Osteocyte (in vitro differentiated cells): ENCODE measurements at places on chromosomes 5 and 9.

DNA sequence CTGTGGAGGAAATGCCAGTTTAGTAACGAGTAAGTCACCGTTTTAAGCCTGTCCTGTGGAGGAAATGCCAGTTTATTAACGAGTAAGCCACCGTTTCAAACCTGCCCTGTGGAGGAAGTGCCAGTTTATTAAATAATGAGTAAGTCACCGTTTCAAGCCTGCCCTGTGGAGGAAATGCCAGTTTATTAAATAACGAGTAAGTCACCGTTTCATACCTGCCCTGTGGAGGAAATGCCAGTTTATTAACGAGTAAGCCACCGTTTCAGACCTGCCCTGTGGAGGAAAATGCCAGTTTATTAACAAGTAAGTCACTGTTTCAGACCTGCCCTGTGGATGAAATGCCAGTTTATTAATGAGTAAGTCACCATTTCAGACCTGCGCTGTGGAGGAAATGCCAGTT, 18.9 kb upstream of the PDCD6 start:
- DNase-seq: no peak

DNA sequence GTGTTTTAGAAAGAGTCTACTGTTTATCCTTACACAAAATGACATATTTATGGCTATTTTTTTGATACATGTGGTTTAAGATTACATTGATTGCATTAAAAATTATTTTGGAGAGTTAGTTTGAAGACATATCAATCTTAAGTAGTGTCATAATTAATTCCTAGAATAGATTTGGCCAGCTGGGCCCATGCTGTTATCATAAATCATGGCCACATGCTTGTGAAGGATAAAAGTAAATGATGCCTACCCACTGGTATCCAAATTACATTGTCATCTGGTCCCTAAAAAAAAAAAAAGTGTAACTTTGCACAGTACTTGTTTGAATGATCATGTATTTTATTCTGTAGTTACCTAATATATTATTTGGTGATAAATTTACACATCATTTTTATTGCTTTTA, 96.9 kb downstream of the PARP8 start:
- DNase-seq: no peak

DNA sequence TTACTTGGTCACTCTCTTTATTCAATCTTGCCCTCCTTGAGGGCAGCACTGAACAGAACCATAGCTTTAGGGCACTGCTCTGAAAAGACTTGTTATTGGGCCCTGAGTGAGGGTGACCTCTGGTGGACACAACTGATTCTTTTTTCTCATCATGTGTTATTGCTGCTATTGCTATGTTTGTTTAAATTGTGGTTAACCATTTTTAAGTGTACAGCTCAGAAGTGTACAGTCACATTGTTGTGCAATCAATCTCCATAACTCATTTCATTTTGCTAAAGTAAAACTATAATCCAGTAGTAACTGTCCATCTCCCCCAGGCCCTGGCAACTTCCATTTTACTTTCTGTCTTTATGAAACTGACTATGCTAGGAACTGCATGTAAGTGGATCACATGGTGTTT, 351.1 kb upstream of the RIOK2 start:
- no peak for DNase-seq

- DNase-seq: no peak
Observed at GRCh38 chr9:113790093-113790492, 86.0 kb upstream of the ZNF618 start.

DNA sequence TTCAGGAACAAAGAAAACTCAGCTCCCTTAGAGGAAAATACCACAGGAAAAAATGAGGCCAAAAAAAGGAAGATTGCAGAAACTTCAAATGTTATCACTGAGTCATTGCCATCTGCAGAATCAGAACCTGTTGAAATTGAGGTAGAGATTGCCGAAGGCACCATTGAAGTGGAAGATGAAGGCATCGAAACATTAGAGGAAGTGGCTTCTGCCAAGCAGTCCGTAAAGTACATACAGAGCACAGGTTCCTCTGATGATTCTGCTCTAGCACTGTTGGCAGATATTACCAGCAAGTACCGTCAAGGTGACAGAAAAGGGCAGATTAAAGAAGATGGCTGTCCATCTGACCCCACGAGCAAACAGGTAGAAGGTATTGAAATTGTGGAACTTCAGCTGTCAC, 30.8 kb upstream of the NIM1K start:
- no peak for DNase-seq

DNA sequence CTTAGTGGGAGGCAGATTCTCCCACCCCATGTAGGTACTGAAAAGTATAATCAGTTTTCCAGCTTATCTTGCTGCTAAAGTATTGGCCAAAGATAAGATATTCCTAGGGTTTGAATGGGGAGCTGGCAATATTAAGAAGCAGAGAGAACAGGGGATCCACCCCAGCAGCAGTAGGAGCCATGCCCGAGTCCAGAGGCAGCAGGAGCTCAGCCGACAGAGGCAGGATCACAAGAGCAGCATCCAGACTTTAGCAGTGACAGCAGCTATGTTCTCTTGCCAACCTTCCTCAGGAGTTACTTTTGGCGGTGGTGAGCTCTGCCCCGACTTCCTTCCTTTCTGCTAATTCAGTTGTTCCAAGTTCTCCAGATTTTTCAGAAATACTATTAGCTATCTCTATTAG, 224.5 kb downstream of the GADD45G start:
- DNase-seq: no peak

GRCh38 chr9:124216474-124217176, 41.1 kb upstream of the NEK6 start:
- DNase-seq: no peak

- DNase-seq: no peak
Observed at GRCh38 chr9:71637926-71638325, 130.4 kb downstream of the CEMIP2 start.

- no peak for DNase-seq
Observed at GRCh38 chr9:130219661-130220096, 45.9 kb upstream of the HMCN2 start.

DNA sequence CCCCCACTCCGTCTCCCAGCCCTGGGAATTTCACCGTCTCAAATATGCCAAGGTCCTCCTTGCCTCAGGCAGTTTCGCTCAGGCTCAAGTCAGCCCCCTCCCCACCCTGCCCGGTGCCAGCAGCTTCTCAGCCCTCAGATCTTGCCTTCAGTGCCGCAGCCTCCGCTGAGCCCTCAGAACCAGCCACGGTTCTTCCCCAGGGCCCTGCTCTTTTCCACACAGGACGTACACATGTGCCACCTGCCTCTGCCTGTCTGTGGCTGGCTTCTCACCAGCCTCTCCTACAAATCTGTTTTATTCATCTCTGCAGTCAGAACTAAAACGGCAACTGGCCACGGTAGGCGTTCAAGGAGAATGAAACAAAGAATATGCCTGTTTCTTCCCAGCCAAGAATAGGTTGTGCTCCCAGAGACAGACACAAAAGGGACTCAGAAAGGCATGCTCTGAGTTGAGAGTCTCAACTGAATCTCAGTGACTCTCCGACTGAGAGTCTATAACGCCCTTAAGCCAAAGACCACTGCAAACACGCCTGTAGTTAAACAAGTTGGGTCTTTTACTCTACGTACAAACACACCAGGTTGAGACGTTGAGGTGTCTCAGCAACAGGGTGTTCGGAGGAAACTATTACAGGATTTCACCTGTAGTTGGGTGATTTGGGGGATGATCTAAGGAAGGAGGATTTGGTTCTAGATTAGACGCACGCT, 10.6 kb upstream of the GRIN1 start:
- DNase-seq: no peak

DNA sequence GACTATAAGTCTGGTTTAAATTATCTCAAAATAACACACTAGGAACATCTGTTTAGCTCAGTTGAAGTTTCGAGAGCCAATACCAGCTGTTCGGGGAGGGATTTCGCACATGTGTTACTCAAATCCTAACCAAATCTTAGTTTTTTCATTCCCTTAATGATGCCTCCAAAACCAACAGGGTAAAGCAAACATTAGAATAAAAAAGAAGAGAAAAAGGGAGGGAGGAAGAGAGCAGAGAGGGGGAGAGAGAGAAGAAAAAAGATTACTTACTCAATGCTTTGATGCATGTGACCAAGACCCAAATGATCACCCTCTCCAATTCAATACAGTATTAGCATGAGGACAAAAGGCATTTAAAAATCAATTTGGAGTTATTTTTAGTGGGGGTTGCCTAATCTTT, 86.0 kb upstream of the NR5A1 start:
- no peak for DNase-seq

DNA sequence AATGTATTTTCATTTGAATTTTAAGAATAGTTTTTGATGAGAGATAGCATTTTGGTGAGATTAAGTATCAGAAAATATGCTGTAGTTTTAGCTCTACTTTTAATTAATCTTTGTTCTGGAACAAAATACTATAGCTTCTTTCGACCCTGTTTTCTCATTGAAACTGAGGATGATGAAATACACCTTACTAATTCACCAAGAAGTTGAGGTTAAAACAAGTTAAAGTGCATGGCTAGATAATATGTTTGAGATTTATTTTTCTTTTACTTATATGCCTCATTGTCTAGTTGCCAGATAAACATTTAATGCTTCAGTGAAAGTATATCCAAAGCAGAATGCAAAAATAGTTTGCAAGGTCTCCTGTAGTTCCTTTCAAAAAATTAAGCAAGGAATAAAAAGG, 140.1 kb upstream of the KCNN2 start:
- DNase-seq: no peak

- peak; percentile 98 for DNase-seq
Observed at GRCh38 chr5:134904610-134905245, at the start of gene PCBD2. PCBD2 (plus strand) TSS chr5:134905131; CDS start chr5:134905140, 9 bp downstream.

DNA sequence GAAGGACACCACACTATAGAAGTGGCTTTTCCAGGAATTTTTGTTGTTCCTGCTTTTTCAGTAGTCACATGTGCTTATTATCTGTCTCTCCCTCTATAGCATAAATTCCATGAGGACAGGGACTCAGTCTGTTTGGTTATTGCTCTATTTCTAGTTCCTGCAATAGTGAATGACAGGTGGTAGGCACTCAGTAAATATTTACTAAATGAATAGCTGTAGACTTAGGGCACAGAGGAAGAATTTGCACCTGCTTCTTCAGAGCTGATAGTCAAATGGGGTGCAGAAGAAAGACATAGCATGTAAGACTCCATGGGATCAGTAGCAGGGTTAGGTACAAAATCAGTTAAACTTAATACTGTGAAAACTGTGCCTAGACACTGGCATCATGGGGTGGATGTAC, 580.2 kb downstream of the CCDC171 start:
- no peak for DNase-seq

DNA sequence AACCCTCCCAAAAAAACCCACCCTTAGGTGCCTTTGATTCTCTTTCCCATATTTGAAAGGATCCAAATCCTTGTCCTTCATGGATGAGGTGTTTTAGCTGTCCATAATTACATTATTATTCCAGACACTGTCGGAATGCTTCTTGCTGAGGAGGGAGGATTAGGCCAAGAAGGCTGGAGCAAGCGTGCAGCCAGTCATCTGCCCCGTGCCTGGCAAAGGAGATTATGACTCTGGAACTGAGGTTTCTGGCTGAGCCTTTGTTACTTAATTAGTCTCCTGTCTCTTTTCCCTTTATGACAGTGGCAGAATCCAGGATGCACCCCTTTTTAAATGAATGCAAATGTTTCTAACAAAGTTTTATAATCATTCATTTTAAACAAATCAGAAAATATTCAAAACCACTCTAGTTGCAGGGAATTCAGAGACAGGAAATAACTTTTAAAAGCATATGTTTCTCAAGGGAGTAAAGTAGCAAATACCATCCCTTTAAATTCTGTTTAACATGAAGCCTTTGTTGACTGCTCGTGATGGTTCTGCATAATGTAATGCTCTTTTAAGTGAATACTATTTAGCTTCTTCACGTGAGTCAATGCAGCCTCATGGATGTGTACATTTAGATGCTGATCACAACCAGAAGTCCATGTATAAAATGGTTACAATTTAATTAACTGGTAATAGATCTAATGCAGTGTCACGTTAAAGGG, 69.8 kb downstream of the GALNT10 start:
- no peak for DNase-seq

GRCh38 chr5:168128111-168128510, 163.3 kb upstream of the WWC1 start:
- no peak for DNase-seq

DNA sequence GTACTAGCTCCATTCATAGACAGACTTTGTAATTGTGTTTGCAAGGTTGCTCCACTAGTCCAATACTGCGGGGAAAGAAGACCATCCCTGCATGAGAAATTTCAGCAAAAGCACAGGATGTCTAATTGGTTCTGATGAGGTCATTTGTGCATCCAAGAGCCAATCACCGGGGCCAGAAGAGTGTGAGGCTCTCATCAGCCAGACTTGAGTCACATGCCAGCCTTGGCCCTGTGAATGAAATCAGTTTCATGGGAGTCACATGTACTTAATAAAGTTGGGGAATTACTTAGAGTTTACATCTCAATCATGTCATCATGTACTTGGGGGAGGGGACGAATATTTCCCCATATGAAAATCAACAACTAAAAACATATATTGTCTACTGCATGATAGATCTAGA, 1236.0 kb downstream of the MAT2B start:
- no peak for DNase-seq

DNA sequence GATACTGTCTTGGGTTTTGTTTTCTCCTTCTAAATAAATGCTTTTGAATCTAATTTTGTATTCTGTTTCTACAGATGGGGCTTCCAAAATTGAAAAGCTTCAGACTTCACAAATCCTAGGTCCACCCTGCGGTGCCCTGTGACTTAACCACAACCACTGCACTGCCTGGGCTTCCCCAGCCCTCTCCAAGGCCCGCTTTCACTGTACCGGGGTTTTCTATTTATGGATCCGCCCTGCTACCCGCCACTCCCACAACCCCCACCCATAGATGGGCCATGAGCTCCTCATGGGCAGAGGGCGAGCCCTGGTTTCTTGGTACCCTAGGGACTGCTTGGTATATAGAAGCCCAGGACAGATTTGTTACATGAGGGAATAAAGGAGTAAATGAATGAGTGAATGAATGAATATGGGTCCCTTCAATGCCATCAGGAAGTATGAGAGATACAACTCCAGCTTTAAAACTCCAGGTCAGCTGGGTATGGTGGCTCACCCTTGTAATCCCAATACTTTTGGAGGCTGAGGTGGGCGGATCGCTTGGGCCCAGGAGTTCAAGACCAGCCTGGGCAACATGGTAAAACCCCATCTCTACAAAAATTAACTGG, 39.8 kb upstream of the NEK6 start:
- no peak for DNase-seq

DNA sequence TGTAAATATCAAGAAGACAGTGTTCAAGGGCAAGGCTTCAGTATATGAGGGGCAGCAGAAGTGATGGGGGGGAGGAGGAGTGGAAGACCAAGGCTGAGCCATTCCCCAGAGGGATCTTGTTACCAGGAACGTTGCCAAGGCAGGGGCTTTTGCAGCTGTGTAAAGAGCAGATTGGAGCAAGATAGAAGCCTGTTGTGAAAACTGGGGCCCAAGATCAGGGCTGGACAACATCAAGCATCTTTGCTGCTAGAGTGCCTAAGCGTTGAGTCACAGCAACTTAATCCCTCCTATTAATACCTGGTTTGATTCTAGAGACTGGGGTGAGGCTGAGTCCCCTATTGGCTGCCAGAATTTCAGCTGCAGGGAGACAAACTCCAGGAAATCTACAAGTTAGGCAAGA, 18.4 kb upstream of the ERCC6L2 start:
- no peak for DNase-seq

DNA sequence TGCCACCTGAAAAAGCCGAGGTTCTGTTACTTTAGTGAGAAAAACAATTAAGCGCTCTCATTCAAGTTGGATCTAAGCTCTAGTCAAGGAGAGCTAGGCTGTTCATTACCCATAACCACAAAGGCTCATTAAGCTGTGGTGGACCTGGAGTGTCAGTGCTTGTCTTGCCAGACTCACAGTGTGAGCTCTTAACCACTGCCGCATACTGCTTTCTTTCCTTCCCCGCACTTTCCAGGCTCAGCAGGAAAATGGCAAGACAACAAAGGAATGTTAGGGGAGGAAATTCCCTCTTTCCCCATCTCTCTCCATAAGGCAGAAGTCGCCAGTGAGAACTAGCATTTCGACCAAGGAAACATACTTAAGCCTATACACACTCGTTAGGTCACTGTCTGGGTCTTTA, 467.3 kb downstream of the ENC1 start:
- DNase-seq: no peak
